ENCODE measurements at places on chromosomes 5 and 9.

GRCh38 chr5:9362600-9362999 lies 183.3 kb downstream of the SEMA5A start:
- no peak for DNase-seq

GRCh38 chr5:67515020-67515689 lies 318.6 kb upstream of the CD180 start:
- DNase-seq = no peak

- DNase-seq = no peak
Measured at GRCh38 chr5:169050636-169051035, 250.3 kb downstream of the SLIT3 start.

GRCh38 chr5:169153405-169153804 lies 147.5 kb downstream of the SLIT3 start:
- DNase-seq = no peak

GRCh38 chr5:176817369-176817840 lies 7.0 kb downstream of the UNC5A start:
- DNase-seq = no peak

- DNase-seq = no peak
Measured at GRCh38 chr9:87535817-87536539, 38.3 kb downstream of the DAPK1 start.

GRCh38 chr9:136015656-136016571 lies 54.7 kb upstream of the UBAC1 start:
- no peak for DNase-seq
